ENCODE measurements at places on chromosomes 1 and 21.

DNA sequence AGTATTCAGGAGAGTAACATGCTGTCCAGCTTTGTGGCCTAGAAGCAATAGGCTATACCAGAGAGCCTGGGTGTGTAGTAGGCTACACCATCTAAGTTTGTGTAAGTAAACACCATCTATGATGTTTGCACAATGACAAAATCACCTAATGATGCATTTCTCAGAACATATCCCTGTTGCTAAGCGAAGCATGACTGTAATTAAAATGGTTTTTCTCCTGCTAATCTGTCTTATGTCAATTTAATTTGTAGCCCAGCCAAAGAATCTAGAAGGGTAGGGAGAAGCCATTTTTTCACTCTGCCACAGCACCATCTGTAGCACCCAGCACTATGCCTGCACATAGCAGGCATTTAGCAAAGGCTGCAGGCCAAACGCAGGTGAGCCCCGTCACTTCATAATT, 2.0 kb upstream of the TTC24 start:
- DNase-seq: no peak

DNA sequence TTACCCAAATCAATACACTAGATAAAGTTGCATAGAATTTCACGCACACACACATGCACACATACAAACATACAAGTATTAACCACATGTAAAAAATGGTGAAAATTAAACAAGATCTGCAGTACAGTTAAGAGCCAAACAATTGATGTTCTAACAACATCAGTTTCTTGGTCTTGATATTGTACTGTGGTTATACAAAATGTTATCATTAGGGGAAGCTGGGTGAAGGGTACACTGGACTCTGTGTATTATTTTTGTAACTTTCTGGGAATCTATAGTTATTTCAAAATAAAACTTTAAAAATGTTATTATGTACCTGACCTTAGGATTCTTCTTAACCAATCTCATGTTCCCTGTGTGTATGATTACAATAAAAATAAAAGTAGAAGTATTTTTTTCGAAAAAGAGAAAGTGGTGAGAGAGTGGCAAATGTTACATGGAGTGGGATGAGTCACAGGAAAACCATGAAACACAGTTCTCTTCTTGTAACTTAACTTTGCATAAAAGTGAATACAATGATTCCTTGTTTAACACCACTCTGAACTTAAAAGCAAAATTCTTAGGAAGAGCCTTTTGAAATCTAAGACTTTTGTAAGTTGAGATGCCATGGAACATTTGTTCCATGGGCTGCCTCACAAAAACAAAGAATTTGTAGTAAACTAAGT, 101.6 kb upstream of the RUNX1 start:
- no peak for DNase-seq

- DNase-seq: no peak
These were observed 49.7 kb downstream of the SIPA1L2 start for GRCh38 chr1:232579958-232580941.

- no peak for DNase-seq
These were observed 485.9 kb downstream of the OMA1 start for GRCh38 chr1:58060559-58061170.

DNA sequence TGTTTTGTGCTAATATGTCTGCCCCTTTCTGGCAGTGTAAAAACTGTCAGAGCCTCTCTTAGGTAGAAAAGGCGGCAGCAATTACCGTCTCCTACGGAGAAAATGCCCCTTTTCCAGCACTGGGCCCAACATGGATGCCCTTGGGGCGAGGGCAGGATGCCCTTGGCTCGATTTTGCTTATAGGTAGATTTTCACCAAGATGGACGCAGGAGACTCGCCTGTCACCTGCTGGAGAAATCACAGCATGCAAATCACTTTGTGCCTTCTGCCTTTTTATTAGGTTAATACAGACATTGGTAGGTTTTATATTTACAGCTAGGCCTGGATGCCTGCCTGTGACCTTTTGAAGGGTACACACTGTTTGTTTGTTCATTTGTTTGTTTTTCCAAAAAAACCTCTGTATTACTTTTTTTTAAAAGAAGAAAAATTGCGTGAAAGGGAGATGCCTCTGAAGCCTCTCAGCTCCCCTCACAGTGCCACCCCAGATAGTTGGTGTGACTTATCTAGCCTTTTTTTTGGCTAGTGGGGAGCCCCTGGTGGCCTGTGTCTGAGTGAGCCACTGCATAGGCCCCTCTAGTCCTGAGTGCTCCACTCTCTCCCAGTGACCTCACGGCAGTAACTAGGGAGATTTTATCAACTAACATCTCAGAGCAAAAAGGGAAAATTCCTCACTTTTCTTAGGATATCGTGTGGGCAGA, 2.5 kb downstream of the ATP1B1 start:
- DNase-seq: no peak

DNA sequence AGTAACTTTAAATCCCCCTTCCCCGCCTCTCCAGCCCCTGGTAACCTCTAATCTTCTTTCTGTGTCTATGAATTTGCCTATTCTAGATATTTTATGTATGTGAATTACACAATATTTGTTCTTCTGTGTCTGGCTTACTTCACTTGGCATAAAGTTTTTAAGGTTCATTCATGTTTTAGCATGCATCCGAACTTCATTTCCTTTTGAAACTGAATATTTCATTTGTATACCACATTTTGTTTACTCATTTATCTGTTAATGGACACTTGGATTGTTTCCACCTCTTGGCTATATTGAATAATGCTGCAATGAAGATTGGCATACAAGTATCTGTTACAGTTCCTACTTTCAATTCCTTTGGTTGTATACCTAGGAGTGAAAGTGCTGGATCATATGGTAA, 205.3 kb downstream of the TM2D1 start:
- DNase-seq: no peak

- no peak for DNase-seq
These were observed 63.7 kb upstream of the ANGPTL1 start for GRCh38 chr1:178934546-178934945.

DNA sequence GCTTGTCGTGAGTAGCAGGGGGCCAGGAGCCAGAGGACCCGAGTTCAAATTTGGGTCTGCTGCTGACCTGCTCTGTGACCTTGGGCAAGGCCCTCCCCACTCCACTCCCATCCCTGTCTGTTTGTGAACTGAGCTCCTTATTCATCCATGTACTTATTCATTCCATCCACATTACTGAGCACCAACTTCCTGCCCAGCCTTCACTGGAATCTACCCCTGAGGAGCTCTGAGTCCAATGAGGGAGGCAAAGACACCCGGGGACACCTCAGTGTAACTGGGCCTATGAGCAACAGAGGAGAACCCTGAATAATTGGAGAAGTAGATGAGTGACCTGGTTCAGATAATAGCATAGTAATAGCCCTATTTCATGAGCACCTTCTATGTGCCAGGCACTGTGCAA, 8.9 kb downstream of the BSND start:
- DNase-seq: no peak

DNA sequence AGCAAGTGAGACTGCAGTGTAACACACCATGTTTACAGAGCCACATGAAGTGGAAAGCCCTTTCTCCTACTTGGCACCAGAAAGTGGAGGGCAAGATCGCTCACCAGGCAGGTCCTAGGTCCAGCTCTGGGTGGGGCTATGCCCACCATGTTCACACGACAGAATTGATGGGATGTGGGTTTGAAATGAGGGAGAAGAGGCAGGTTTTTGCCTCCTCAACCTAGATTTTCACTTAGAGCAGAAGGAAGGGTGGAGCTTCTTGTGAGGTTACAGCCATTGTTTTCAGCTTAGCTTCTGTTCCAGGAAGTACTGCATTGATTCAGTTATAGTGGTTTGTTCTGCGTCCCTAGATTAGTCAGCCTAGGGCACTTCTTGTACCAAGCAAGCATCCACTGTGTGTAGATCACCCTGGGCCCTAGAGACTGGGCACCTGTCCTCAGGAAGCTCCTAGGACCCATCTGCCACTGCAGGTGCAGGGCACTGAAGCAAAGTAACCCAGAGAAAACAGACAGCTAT, 2.3 kb downstream of the CD53 start:
- DNase-seq: peak; percentile 64

GRCh38 chr1:51157395-51157794, 55.4 kb downstream of the C1orf185 start:
- no peak for DNase-seq

DNA sequence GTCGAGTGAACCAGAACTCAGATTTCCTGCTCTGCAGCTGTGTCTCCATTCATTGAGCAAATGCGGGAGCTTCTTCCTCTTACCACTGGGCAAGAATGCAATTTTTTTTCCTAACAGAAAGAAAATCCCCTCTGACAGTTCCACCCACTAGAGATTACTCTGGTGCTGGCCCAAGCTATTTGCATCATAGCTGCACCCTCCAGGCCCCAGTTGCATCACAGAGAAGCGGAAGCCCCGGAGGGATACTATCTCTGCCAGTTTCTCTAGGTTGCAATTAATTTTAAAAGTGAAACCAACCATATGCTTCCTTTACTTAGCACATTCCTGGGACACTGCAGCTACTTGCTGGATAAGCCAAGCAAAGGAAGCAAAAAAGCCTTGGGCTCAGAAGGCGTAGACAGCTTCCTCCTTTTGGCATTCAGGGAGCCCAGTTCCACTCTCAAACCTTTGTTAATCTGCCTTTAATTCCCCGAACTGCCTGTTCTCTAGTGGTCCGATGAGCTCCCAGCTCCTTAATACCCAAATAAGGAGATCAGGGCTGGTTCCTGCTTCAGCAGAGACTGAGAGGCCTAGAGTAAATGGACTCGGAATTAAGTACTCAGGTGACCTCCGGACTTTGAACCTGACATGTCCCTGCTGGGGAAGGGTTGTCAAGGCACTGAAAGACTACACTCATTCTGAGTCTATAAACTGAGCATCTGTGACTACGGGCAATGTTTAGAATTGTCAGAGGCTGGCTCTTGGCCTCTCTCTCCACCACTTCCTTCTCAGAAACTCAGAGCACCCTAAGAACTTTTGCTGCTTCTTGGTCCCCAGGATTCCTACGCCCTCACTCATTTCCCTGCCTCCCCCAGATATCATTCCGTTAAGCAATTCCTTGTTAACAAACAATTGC, 72.5 kb upstream of the TNFSF18 start:
- no peak for DNase-seq

DNA sequence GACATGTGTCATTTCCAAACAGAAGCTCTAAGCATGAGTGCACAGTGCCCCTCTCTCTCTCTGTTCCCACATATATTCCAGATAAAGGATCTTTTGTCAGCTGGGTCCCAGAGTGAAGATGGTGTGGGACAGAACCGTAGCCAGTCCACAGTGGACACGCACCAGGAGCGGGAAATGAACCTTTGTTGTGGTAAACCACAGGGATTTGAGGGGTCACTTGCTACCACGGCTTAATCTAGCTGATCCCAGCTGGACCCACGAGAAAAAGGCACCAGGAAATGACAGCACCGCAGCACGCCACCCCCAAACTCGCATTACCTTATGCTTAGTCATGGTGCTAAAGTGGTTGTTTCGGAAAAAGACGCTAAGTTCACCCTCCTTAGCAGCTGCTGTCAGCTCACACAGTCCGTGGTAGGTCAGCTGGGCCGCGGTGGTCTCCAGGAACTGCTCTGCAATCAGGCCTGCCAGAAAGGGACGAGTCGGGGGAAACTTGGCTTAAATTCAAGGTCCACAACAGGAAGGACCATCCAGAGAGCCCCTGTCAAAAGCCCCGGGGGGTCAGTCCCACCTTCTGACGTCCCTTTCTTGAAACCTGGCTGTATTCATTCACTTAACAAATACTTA, 7.5 kb downstream of the MINDY1 start:
- no peak for DNase-seq

DNA sequence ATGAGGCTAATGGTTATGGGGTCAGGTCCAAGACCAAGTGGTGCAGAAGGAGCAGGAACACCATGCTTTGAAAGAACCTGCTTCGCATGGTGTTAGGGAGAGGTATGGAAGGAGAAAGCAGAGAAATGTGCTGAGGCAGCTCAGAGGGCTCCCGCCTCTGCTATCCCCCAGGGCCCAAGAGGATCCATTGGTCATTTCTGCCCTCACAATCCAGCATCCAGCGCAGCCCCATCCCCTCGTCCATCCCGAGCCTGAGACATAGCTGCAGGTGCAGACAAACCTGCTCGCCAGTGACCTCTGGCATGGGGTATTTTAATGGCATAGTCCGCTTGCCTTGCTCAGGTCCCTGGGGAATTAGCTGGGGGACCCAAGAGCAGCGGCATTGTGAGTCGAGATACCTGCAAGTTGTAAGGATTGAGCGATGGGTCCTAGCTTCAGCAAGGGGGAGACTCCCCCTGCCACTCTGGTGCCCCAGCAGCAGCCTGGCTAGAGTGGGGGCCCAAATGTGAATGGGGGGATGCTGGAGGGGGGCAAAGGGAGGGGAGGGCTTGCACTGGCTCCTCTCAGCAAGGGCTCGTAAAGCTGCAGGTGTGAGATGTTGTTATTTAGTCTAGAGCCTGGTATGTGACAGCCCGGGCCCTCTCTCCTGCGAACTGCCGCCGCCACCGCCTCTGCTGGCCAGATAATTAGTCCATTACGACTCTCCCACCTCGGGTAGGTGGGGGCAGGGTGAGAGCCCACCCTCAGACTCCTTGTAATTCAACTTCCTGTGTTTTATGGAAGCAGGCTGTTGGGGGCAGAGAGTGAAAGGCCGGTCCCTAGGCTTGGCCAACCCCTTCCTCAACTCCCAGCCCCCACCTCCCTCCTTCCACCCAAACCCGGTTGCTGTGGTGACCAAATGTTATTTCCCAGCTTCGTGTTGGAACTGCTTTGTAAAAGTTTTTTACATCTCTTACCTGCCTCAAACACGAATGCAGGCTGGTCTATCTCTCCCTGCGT, 118.8 kb downstream of the RNF220 start:
- no peak for DNase-seq

DNA sequence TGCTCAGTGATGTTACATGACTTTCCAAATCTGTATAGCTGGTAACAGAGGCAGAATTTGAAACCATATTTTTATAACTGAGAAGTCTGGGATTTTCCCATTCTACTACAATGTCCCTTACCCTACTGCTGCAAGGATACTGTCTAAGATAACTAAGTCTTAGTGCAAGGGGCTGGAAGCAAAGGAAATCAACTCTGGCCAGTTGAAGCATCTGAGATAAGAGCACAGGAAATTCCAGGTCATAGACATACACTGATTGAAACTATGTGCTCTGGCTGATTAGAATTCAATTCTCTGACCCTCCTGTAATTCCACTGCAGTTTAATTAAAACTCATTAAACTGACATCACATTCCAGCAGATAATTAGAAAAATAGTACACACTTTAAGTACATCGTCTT, 267.7 kb upstream of the C1orf87 start:
- DNase-seq: no peak

GRCh38 chr1:54882519-54882918, 4.5 kb downstream of the DHCR24 start:
- DNase-seq: no peak

- DNase-seq: no peak
These were observed 55.7 kb downstream of the GIPC2 start for GRCh38 chr1:78101514-78101913.

- DNase-seq: no peak
These were observed 183.6 kb upstream of the BEND5 start for GRCh38 chr1:48960320-48960719.

GRCh38 chr1:115063228-115063901, 25.9 kb downstream of the TSPAN2 start:
- peak; percentile 83 for DNase-seq

GRCh38 chr1:226466296-226466695, 58.4 kb upstream of the PARP1 start:
- no peak for DNase-seq

GRCh38 chr1:32334864-32335534, 1.0 kb downstream of the MARCKSL1 start:
- DNase-seq: peak; percentile 64
